ENCODE measurements at places on chromosomes 13 and 19.
A peak's percentile ranks its signal among the peaks of the same experiment; 100 is the strongest.

DNA sequence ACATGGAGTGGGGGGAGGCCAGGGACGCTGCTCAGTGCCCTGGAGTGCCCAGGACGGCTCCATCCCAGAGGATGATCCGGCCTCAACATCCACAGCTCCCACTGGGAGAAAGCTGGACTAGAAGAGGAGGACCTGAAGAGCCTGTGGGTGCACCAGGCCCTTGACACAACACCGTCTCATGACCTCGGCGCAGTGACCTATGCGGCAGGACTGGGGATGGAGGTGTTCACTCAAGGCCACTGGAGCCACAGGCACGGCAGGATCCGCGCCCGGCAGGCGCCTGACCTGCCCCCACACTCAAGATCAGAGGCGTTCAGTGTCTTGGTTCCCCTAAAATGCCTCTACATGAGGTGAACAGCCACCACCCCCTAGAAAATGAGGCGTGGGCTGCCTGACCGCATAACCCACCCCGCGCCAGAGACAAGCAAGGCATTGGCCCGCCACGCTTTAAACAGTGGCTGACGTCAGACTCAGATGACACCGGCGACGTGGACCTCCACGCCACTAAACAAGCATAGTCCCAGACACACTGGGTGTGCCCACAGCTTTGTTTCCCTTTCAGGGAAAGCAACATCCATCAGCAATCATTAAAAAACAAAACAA, 8.0 kb downstream of the SGTA start:
- no peak for DNase-seq

DNA sequence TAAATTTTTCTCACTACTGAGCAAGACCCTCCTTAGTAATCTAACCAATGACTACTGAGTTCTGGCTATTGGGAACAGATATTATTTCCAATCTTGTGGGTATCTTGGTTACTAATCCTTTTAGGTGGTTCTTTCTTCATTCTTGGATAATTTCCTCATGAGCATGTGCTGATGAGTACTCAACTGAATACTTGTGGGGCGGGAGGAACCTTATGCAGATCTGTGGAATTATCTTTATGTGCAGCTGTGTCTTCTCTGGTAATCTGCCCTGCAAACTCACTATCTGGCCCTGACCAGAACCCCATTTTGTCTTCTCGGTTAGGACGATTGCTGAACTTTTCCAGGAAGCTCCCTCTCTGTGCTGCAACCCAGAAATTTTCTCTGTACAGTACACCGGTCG, 89.7 kb upstream of the TRPC4 start:
- DNase-seq: no peak

- DNase-seq: no peak
Measured at GRCh38 chr13:85590231-85590931, 208.8 kb downstream of the SLITRK6 start.

DNA sequence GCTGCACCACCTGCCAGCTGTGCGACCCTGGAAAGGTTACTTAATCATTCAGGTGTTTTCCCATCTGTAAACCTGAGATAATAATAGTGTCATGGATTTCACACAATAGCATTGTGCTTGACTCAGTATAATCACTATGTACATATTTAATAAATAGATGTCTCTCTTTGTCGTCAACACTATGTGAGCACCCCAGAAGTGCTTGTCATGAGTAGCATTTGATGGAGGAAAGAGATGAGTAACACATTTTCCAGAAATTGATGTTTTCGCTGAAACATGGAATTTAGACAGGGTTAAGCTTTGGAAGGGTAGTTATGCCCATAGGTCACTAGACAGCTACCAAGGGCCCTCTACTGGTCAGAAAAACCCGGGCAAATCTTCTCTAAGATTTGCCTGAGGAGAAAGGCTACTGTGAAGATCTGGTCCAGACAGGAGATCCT, 9.5 kb upstream of the MBNL2 start:
- no peak for DNase-seq

DNA sequence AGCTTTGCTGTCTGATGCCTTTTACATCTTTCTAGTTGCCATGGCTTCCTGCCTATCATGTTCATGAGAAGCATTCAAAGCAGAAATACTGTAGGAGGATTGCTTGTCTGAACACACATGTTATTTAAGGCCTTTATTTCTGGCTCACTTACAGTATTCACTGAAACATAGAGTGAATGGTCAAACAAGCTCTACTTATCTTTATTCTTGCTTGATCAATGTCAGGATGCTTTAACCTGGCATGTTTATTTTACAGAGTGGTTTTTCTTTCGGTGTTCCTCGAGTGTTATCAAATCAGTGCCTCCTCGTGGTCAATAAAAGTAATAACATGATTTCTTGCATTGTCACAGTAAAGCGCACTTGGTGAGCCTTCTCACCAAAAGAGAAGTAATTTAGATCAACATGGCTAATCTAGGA, 73.5 kb upstream of the PCDH17 start:
- no peak for DNase-seq

- no peak for DNase-seq
Measured at GRCh38 chr19:12949363-12950283, 4.0 kb downstream of the RAD23A start.

- DNase-seq: peak; percentile 4
Measured at GRCh38 chr19:50537769-50538230, 24.1 kb upstream of the ASPDH start.

DNA sequence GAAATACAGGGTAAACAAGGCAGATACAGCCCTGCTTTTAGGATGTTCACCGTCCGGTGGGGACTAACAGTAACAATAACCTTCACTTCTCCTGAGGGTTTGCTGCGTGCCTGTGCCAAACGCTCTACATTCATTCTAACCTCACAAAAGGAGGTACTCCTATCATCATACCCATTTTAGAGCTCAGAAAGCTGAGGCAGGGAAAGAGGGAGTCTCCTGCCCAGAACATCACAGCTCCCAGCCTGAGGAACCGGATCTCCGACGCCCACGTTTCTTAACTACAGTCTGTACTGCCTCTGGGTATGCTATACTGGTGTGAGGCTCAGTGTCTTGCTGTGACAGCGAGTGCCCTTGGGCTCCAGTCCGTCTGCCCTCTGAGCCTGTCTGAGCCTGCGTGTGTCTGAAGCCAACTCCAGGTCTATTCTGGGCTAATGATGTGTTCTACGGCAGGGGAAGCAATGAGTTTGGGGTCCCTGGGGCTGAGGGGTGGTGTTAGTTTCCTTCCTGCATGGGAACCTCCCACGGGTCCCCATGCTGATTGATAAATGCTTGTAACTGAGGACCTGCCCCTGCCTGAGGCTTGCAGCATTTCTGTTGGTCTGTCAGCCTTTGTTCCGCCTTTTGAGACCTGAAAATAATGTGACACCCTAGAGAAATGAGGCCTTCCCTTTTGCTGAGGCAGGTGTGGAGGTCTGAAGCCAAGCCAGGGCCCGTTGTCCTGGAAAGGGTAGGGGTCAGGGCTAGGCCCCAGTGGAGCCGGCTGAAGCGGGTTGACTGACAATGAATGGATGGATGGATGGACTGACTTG, 4.9 kb downstream of the LIPE start:
- no peak for DNase-seq

GRCh38 chr13:107743983-107744382, 471.4 kb downstream of the LIG4 start:
- peak; percentile 58 for DNase-seq

DNA sequence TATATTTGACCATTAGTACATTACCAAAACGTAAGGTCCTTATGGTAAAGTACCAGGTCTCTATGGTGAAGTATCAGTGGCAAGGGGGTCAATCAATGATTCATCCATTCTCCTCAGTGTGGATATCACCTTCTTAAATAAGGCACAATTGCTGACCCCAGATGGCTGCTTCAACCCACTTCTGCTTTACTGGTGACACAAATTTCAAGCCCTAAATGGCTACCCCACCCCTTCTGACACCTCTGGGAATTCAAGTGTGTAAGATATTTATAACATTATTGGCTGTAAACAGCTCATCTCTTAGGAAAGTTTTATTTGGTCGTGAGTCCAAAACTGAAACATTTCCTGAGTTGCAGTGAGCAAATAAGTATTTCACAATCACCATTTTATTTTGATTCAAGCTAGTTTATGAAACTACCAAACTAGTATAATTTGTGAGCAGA, 7.9 kb upstream of the WBP4 start:
- DNase-seq: no peak

GRCh38 chr19:46383171-46383815, 30.1 kb downstream of the CCDC8 start:
- no peak for DNase-seq

DNA sequence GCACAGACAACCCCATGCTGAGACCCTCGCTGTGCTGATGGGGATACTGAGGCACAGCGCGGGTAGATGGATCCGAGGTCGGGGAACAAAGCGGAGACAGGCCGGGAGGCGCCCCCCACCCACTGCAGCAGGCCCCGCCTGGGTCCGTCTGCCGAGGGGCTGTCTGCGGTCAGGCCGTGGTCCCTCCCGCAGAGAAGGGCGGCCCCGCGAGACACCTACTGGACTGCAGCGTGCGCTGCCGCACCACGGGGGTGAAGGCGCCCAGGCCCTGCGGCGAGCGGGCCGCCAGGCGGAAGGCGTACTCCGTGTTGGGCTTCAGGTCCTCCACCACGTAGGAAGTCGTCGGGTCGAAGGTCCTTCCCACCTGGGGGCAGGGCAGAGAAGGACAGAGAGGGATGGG, 101.9 kb downstream of the PTPRS start:
- DNase-seq: no peak

DNA sequence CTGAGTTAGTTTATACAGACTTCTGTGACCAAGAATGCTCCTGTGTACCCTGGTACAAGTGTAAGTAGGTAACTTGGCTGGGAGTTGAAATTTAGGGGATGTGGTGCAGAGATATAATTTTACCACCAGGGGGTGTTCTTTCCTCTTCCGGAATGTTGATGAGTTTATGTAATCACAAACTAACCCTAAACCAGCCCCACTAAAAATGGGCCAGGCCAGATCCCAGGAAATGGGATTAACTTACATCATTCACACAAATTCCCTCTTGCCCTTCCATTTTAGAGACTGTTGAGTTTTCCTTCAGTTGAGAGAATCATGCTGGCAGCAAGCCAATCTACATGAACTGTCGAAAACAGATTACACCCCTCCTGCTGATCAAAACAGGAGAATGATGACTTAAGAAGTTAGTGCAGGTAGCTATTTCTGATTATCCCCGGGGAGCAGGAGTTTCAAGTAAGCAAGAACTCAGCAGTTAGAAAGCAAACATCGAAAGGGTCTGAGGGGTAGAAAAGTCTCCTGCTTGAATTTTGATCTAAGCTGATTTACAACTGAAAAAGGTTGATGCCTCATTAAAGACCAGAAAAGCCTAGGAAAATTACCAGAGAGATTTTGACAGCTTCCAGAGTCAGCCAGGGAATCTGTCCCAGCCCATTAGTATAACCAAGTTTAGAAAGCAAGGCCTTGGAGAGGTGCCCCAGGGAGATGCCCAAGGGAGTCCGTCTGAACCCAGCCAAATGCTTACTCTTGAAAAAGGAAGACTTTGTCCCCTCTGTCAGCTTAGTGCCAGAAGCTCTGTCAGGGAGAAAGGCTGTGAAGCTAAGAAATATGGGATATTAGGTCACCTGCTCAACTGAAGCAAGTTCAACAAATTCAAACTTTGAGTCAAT, 32.3 kb upstream of the MED4 start:
- peak; percentile 32 for DNase-seq

DNA sequence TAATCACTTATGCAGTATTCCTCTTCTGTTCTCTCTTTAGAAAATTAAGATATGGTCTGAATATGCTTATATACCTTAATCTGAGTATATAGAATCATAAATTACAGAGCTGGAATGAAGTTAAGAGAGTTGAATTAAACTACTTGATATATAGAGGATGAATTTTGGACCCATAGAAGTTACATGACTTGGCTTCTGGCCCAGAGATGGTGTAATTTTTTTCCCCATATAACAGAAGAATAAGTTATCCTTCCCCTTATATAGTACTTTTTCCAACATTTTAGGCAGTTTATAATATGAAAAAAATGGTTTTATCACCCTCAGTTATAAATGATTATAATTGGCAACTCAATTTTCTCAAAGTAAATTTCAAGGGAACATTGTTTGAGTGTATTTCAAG, 616.3 kb downstream of the TBC1D4 start:
- no peak for DNase-seq

DNA sequence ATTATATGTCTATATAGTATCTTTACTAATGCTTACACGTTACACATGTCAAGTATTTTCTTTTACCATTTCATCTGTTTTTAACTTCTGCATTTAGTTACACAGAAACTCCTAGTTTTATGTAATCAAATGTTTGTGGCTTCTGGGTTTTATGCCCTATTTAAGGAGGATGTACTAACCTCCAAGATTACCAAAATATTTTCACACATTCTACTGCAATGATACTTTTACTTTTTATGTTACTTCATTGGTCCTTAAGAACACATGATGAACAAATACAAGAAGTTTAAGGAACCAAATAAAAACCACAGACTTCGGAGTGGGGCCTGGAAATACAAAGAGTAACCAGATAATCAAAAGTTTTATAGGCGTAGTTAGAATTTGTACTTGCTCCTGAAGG, 37.2 kb downstream of the ZC3H13 start:
- DNase-seq: no peak

- peak; percentile 96 for DNase-seq
Measured at GRCh38 chr13:41565216-41565615, 107.9 kb downstream of the RGCC start.

- DNase-seq: peak; percentile 44
Measured at GRCh38 chr19:48123907-48124651, 13.5 kb upstream of the PLA2G4C start.

GRCh38 chr13:21133077-21133476, 43.3 kb downstream of the SKA3 start:
- no peak for DNase-seq

- no peak for DNase-seq
Measured at GRCh38 chr13:102395174-102395573, 6.7 kb downstream of the FGF14 start.

- peak; percentile 91 for DNase-seq
Measured at GRCh38 chr13:105914291-105915036, 621.0 kb downstream of the EFNB2 start.

GRCh38 chr13:114065926-114066774, 66.3 kb downstream of the RASA3 start:
- no peak for DNase-seq
